ENCODE measurements at places on chromosomes 12 and 14.

DNA sequence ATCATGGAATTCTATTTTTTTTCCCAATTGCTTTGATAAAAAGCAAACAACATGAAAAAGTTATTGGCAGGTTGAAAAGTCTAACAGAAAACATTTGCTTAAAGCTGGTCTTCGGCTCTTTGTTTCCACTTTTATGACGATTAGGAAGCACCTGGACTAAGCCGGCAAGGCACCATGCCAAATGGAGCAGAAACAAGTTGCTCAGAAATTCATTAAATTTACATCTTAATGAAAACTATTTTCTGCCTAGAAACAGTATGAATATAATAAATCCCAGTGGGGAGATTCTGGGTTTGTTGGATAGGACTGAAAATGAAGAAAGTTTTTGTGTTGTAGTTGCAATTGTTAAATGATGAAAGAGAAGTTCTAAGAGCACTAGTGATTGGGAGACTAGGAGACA lies 51.4 kb upstream of the OR9K2 start:
- DNase-seq = no peak

DNA sequence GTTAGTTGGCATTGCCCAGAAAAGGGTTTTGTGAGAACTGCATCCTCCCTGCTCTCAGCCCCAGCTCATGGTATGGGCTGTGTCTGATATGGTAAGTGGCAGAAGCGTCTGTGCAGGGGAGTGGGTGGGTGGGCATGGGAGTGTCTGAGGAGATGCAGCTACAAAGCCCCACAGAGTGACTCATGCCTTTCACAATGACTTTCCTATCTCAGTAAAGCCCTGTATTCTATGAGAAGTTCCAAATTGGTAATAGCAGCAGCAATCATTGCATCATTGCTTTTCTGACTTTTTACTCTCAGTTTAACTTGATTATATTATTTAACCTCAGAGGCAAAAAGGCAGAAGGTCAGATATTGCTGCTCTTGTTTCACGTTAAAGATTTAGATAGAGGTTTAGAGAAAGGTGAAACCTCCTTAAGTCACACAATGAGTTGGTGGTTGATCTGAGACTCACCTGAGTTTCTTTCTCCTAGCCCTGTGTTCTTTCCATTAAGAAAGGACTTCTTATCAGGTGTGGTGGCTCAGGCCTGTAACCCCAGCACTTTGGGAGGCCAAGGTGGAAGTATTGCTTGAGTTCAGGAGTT lies 171.7 kb downstream of the SLC5A8 start:
- DNase-seq = no peak

DNA sequence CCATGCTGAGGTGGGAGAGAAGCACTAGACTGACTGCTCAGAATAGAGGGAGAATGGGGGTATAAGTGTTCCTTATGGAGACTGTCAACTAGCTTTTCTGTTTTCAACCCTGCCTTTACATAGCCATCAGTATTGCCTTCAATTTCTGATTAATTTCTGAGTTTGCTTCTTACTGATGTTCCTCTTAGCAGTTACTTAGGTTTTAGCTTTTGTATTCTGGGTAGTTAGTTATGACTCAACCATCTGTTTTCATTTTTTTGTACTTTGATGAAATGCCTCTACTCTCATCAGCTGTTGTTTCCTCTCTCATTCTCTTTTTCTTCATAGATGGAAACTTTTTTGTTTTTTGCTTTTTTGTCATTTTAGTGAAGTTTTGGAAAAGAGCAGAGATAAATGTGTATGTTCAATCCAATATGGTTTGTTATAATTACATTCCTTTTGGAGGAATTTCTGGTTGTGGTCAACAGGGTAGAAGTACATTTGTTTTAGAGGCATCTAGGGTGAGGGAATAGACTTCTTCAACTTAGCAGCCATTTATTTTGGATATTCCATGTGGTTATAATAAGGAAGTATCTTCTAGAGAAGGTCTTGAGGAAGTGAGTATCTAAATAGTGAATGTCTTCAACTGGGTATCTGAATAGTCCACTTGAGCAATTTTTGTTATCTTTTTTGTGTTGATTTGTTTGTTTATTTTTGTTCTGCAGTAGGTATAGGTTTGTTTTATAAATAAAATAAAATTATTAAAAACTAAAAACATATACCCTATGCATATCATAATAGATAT lies 29.6 kb downstream of the PMCH start:
- DNase-seq = no peak

- no peak for DNase-seq
Measured at GRCh38 chr12:43812057-43812456, 5.9 kb upstream of the TWF1 start.

- no peak for DNase-seq
Measured at GRCh38 chr12:9143929-9144729, 28.4 kb upstream of the A2M start.

Measured in left hindlimb (tissue), 1 donor.